ENCODE measurements at places on chromosomes 6 and 20. TPM values are rescaled to one million over a fixed set of nuclear protein-coding genes. Genes with fewer than 3 reads are reported as not detected.

DNA sequence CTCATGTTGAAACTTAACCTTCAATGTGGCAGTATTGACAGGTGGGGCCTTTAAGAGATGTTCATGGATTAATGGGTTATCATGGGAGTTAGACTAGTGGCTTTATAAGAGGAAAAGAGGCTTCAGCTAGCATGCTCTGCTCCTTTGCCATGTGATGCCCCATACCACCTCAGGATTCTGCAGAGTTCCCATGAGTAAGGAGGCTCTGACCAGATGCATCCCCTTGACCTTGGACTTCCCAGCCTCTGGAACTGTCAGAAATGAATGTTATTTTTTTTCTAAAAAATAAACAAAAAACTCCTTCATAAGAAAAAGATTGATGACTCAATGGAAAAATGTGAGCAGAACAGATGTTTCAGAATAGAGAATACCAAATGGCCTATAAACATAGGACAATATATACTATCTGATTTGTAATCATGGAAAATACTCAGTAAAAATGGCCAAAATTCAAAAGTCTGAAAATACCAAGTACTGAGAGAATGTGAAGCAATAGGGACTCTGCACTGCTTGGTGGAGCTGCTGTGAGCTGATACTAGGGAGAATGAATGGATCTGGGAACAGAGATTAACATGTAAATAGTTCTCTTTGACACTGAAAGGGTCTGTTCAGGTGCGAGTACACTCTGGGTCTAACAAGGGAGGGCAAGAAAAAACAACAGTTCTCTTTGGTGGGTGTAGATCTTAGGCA lies 7.4 kb upstream of the TRIM39 start:
- no peak for DNase-seq

- DNase-seq: no peak
These were observed 78.0 kb upstream of the AFDN start for GRCh38 chr6:167748458-167749379.

Gene VPS16
- 40.2 TPM for polyA plus RNA-seq

GRCh38 chr20:20019123-20019522 lies 2.0 kb downstream of the NAA20 start:
- DNase-seq: no peak

Gene CYP24A1
- polyA plus RNA-seq: not detected

Data from right lung (tissue), 10 donors.